ENCODE measurements at places on chromosomes 4 and X.

- DNase-seq: no peak
Observed at GRCh38 chrX:2316534-2316933, 184.2 kb downstream of the DHRSX start.

- no peak for DNase-seq
Observed at GRCh38 chrX:38484607-38485498, 76.5 kb upstream of the TSPAN7 start.

- no peak for DNase-seq
Observed at GRCh38 chr4:19636451-19636850, 615.3 kb upstream of the SLIT2 start.

- no peak for DNase-seq
Observed at GRCh38 chr4:173169178-173169427, 492 bp downstream of the GALNT7 start.

GRCh38 chr4:108107729-108108382 lies 60.9 kb downstream of the LEF1 start:
- peak; percentile 55 for DNase-seq
